ENCODE measurements at places on chromosomes 7 and 10. TPM values are rescaled to one million over a fixed set of nuclear protein-coding genes. Genes with fewer than 3 reads are reported as not detected.

DNA sequence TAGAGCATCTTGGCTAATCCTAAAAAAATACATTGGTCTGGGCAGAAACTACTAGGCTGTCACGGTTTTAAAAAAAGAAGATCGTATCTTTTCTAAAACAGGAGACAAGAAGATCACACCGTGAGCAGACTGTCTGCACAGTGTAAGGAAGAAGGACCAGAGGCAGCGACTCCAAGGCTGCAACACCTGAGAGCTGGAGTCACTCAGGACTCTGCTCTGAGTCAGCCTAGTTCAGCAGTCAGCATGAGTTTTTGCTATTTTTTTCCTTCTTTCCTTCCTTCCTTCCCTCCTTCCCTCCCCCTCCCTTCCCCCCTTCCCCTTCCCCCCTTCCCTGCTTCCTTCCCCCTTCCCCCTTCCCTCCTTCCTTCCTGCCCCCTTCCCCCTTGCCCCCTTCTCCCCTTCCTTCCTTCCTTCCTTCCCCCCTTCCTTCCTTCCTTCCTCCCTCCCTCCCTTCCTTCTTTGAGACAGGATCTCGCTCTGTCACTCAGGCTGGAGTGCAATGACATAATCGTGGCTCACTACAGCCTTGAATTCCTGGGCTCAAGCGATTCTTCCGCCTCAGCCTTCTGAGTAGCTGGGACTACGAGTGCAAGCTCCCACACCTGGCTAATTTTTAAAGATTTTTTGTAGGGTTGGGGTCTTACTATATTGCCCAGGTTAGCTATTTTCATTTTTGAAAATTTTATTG lies 24.4 kb downstream of the BAG3 start:
- H3K4me3 ChIP-seq, result no peak overlapping the region
- H3K27me3 ChIP-seq, result no peaks in the 10 kb centered on the region
- H3K36me3 ChIP-seq, result peaks cover 12% of the 10 kb centered on the region
- DNase-seq, result no peak
- no peak overlapping the region for H3K27ac ChIP-seq

DNA sequence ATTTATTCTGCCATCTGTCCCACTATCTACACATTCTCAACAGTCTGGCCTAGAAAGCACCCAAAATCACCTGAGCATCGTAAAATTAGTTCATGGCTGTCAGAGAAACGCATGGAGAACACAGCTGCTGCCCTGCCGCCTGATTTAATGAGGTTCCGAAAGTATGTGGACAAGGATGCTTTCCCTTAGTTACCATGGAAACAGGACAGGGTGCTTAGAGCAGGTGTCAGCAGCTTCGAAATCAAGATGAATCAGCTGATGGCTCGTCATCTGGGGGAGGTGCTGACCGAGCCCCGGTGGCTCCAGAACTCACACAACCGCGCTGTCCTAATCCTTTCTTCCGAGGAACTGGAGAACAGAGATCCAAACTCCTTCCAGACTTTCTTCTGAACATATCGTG lies 151.5 kb downstream of the TEX36 start:
- no peaks in the 10 kb centered on the region for H3K4me1 ChIP-seq
- DNase-seq, result no peak
- no peaks in the 10 kb centered on the region for H3K36me3 ChIP-seq
- no peak overlapping the region for H3K27ac ChIP-seq
- H3K27me3 ChIP-seq, result no peaks in the 10 kb centered on the region

- no peak for DNase-seq
- H3K4me1 ChIP-seq, result peaks cover 2% of the 10 kb centered on the region
- H3K36me3 ChIP-seq, result peaks cover 1% of the 10 kb centered on the region
- H3K4me3 ChIP-seq, result no peak overlapping the region
Observed at GRCh38 chr10:62506371-62506770, 132.2 kb downstream of the ZNF365 start.

- H3K4me1 ChIP-seq, result no peaks in the 10 kb centered on the region
- H3K27me3 ChIP-seq, result no peaks in the 10 kb centered on the region
- H3K4me3 ChIP-seq, result no peak overlapping the region
- peaks cover 2% of the 10 kb centered on the region for H3K36me3 ChIP-seq
Observed at GRCh38 chr7:66304536-66304935, 99.4 kb downstream of the TPST1 start.

GRCh38 chr7:137850571-137850970 lies 3.8 kb upstream of the DGKI start:
- no peaks in the 10 kb centered on the region for H3K36me3 ChIP-seq
- no peaks in the 10 kb centered on the region for H3K4me1 ChIP-seq
- H3K4me3 ChIP-seq, result no peak overlapping the region

DNA sequence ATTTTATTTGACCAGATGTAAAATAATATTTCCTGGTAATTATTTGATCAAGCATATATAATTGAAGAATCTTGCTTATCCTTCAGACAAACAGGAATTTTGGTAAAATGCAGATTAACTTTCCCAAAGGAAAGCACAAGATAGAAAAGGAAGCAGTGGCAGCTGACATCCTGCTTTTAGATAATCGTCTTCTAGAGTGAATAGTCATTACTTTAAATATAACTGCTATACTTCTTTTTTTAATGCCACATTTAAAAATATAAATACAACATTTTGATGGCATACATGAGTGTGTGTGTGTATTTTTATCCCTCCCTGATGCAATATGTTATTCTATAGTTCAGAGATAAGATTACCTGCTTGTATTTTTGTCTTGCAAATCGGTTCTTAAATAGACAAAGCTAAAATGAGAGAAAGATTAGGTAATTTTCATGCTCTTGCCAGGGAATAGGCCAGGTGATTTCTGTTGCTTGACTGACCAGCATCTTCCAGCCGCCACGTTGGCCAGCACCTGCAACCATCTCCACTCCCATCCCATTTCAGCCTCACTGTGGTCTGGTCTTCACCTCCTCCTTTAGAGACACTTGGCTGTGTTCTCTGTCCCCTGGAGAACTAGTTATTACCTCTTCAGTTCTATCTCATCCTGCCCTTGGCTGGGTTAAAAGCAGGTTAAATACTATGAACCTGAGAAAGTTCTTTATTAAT lies 58.1 kb downstream of the MDFIC start:
- no peaks in the 10 kb centered on the region for H3K27me3 ChIP-seq
- no peak overlapping the region for H3K27ac ChIP-seq
- peaks cover 21% of the 10 kb centered on the region for H3K4me1 ChIP-seq
- H3K36me3 ChIP-seq, result peaks cover 38% of the 10 kb centered on the region

DNA sequence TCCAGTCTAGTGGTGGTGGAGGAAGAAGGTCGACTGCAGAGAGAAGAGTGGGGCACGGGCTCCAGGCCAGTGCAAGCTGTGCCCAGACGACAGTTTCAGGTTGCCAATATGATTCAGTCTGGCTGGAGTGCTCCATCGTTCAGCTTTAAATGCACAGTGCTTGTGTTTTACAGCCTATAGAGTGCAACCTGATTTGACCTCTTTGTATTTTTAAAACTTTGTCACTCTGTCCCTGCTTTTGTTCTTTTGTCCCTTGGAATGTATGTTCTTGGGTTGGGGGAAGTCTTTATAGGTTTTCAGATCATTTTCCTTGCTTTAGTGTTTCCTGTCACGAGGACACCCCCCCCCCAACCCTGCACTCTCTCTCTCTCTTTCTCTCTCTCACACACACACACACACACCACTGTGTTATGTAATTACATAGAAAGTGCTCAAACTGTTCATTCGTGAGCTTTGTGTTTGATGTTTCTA lies 198.0 kb downstream of the CAMK1D start:
- no peaks in the 10 kb centered on the region for H3K27me3 ChIP-seq
- H3K4me1 ChIP-seq, result peaks cover 13% of the 10 kb centered on the region
- H3K36me3 ChIP-seq, result peaks cover 4% of the 10 kb centered on the region
- peak overlapping the region; percentile 42 for H3K27ac ChIP-seq
- DNase-seq, result no peak

Gene GRB10
- total RNA-seq, result 1.8 TPM

Gene IGFBP1
- not detected for total RNA-seq

Gene LIPJ
- not detected for total RNA-seq

Gene PTPRE
- total RNA-seq, result 37.3 TPM

Gene SFTPD
- not detected for total RNA-seq
